ENCODE measurements at places on chromosomes 13 and 19.

- no peak for DNase-seq
Measured at GRCh38 chr13:42684226-42684625, 97.2 kb upstream of the FAM216B start.

DNA sequence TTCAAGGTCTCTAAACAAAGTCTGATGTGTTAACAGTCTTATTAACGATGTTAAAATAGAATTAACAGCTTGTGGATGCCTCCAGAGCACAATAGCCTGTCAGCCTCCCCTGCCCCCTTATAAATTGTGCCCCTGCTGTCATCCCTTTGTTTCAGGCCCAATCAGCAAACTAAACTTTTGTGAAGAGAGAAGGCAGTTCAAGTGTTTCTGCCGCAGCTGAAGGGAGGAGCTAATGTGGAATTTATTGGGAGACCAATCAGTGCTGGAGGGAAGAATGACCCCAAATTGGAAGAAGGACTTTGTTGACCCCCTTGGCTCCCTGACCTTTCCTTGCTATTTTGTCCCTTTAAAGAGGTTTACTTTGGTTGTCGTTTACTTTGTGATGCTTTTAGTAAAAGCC is 160.5 kb downstream of the TM9SF2 start:
- no peak for DNase-seq

GRCh38 chr13:31951215-31951678 is 80.3 kb upstream of the FRY start:
- no peak for DNase-seq

- DNase-seq = no peak
Measured at GRCh38 chr13:97559981-97560380, 126.0 kb downstream of the RAP2A start.

- DNase-seq = no peak
Measured at GRCh38 chr13:72823081-72823480, 41.1 kb downstream of the PIBF1 start.

DNA sequence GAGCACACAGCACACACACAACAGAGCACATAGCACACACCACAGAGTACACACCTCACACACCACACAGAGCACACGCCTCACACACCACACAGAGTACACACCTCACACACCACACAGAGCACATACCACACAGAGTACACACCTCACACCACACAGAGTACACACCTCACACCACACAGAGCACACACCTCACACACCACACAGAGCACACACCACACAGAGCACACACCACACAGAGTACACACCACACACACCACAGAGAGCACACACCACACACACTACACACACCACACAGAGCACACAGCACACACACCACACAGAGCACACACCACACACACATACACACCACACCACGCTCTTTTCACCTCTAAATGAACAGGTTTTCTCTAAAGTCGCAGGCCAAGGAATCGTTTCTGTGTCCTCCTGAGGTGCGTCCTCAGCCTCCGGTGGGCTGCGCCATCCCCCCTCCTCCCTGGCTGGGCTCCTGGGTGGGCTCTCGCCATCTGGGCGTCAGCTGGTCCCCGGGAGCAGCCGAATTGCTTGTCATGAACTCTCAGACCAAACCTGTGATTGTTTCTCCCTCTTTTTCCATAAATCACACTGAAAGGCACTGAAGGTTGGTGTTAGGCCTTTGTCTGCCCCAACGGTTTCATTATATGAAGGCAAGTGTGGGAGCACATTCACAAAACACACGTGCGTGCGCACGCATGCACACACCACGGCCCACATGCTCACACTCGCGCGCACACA is 37.4 kb downstream of the TMEM255B start:
- DNase-seq = no peak

DNA sequence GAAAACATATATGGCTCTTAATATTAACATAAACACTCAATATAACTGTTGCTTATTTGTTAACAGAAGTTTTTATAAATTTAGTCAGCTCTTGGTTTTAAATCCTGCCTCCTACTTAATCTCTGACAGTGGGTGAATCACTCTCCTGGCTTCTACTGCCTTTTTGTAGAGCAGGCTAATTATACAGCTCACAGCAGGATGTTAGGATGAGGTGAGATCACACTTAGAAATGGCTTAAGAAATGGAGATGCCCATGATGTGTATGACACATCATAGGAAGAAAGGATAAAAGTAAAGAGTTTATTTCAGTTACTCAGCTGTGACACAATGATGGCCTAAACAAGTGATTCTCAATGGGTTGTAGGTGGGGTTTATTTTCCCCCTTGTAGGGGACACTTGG is 345.6 kb downstream of the SPRY2 start:
- peak; percentile 6 for DNase-seq

DNA sequence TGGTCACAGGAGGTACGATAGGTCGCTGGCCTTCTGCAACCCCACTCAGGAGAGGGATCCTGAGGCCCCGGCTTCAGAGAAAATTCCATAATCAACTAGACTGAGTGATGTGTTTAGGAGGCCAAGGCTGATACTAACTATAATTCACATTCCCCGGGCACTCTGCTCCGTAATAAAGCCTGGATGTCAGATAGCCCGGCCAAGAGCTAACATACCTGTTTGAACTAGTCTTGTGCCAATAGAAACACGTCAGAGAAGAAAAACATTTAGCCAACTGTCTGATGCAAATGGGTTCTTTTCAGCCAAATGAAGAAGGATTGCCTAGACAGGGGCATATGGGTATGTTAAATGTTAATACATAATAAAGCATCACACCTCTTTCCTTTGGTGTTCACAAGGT is 204.2 kb downstream of the TSHZ3 start:
- no peak for DNase-seq

DNA sequence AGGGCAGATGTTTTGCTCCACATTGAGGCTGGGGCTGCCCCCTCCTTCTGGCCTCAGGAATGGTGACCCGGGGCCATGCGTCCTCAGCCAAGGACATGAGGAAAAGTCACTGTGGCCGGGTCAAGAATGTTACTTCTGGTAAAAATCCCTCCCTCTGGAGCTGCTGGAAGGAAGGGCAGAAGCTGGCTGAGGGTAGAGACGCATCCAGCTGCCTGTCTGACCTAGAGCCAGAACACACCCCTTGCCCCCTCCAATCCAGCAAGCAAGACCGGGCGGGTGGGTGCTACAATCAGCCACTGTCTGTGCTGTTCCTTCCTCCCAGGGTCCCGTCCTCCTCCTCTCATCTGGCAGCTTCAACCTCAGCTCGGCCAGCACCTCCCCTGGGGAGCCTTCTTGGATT is 59.0 kb downstream of the PTPRS start:
- no peak for DNase-seq

DNA sequence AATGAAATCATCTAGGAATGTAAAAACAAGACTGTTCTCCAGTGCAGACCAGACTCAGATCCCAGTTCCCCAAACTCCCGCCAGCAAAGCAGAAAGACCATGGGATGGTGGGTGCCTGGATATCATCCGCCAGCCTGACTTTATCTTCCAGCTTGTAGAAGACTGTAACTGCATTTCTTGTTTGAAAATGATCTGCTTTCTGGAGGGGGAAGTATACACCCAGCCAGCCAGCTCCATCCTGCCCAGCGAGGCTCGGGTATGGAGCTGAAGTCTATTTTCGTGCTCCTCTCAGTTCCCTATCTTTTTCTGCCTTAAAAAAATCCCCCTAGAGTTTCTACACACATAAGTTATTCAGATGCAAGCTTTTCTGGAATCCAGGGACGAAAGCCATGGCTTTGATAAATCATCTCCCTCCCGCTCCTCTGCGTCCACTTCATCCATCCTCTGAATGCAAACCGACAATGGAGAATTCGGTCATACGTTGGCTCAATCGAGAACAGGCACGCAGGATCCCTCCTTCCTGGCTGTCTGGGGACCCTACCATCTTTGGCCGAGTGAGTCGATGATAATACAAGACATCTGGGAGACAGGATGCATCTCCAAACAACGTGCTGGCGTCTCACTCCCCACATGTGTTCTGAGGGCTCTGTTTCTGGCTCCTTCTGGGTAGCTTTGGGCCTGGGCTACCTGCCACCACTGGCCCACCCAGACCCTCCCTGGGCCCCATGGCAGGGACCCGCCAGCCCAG is 31.2 kb downstream of the CEBPG start:
- DNase-seq = no peak

- no peak for DNase-seq
Measured at GRCh38 chr13:106488076-106488475, 47.4 kb downstream of the EFNB2 start.

- DNase-seq = no peak
Measured at GRCh38 chr13:108834193-108834592, 204.8 kb downstream of the MYO16 start.

DNA sequence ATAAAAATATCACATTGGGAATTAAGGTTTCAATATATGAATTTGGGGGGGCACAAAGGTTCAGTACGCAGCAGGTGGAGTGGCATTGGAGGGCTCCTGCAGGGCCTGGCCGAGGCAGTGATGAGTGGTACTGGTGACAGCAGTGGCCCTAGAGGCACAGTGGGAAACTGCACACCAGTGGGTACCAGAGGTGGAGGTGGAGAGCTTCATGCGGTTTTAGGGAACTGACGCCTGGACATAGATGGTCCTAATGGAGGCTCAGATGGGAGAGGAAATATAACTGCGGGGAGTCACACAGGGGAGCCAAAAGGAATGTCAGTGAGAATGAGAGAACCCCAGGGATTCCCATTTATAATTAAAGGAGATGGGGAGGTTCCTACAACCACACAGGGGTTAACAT is 156.2 kb downstream of the COG6 start:
- DNase-seq = no peak

- no peak for DNase-seq
Measured at GRCh38 chr13:40394304-40394985, 272.0 kb downstream of the FOXO1 start.

DNA sequence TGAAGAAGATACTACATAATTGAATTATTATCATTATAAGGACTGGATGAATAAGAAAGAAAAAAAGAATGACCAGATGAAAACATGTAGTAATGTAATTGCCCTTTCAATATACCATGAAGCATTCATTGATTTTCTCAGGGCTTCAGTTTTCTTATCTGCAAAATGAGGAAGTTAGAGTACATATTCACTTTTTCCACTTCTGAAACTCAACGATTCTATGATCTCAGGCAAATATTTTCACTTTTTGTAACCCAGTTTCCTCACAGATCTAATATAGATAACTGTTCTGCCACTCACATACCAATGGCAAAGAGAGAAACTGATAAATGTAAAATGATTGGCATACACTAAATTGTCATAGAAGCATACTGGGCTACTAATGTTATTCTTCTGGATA is 856.6 kb upstream of the KLHL1 start:
- DNase-seq = no peak

DNA sequence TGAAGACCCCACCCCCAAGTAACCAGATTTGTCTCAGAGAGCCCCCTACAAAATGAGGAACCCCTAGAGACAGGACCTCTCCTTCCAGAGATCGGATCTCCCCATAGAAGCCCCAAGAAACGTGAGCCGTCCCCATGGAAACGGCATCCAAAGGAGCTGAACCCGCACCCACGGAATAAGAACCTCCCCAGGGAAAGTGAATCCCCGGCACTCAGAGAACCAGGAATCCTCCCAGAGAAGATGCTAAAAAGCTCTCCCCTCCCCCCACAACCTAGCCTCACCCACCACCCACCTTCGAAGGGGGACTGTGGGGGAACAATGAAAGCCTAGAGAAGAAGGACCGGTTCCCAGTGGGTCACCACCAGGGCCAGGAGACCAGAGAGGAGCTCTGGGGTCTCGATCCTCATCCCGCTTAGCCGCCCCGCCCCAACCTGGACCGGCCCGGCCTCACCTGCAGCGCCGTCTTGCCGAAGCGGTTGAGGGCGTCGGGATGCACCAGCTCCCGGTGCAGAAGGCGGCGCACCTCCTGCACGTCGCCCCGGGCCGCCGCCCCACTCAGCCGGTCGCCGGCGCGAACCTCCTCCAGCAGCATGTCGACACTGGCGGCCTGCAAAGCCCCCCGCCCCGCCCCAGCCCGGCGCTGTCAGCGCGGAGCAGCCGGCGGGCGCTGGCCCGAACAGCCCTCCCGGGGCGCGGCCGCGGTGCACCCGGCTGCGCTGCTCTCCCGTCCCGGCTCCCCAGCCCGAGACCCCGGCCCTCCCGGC is 535 bp downstream of the CDKN2D start:
- DNase-seq = no peak

DNA sequence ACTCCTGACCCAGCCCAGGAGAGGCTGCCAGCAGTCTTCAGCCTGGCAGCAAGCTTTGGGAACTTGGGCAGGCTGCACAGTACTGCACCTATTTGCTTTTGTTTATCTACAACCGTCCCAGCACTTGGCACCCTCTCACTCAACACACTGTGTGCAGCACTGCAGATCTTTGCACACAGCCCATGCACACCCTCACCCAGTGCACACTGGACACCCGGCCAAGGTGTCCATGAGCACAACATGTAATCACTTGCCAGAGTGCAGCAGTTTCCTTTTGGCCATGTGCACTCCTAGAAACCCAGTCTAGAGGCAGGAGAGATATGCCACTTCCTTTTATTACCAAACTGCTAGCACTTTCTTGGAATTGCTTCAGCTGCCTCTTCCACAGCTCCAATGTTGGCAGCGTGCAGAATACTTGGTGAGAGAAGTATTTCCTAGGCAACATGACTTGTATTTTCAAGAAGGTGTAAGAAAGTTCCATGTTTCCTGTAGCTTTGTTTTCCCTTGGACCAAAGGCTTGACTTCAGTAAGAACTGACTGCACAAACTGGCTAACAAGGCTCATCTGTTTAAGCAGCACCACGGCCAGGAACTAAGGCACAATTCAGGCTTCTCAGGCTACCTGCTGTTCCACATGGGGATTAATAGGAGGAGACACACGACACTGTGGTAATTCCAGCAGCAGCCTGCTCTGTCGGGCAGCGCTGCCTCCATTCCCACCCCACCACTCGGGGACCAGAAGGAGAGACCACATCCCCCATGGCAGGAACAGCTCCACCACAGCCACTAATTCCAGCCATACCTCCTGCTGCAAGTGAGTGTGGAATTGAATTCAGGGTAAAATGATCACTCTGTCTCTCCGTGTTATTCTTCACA is 15.3 kb downstream of the ATP7B start:
- DNase-seq = no peak

- DNase-seq = no peak
Measured at GRCh38 chr19:48755084-48755641, at the start of gene FGF21. Gene FGF21 (plus strand): TSS chr19:48755524. CDS start chr19:48756237, 713 bp downstream.

GRCh38 chr13:99982036-99982730 is 599 bp downstream of the ZIC2 start:
- DNase-seq = no peak
